ENCODE measurements at places on chromosomes 5 and 9. TPM values are rescaled to one million over a fixed set of nuclear protein-coding genes. Genes with fewer than 3 reads are reported as not detected.
A peak's percentile ranks its signal among the peaks of the same experiment; 100 is the strongest.

The TRIM7 gene
- total RNA-seq: 0.72 TPM

The STK10 gene
- total RNA-seq: 533 TPM

The CSF1R gene
- not detected for total RNA-seq

DNA sequence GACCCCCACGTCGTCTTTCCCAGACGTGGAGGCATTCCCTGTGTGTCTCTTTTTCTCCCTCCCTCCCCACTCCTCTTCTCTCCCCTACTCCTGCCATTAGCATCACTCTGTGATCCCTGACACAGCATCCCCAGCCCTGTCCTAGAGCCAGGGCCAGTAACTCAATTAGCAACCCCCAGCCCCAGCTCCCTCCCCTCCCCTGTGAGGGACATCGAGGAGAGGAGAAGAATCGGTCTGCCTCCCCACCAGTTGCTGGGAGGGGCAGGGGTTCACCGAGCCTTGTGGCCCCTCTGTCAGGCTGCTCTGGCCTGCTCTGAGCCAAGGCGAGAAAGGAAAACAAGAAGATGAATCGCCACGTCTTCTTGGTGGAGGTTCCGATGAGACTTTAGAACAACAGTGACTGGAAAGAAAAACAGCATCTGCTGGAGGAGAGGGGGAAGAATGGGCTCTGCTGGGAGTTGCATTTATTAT is 123.1 kb downstream of the PAPPA start:
- DNase-seq: no peak

GRCh38 chr5:139984816-139985215 is 58.3 kb downstream of the NRG2 start:
- DNase-seq: no peak

- DNase-seq: no peak
These were observed 394.4 kb upstream of the ZNF608 start for GRCh38 chr5:125140855-125141254.

DNA sequence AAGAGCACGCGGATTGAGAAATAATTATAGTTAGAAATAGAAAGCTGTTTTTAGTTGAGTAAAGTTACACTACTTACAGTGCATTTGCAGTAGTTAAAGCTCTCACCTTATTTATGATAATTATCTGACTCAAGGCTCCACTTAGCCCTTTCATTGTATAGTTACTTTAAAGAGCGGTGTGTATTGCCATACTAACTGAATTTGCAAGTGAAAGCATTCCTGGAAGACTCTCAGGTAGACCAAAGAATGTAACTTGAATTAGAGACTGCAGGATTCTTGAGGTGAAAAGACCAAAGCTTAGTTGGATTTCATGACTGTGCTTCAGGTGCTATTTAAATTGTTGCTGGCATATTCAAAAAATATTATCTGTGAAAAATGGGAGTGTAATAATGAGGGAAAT is 4.2 kb upstream of the RASA1 start:
- DNase-seq: no peak

DNA sequence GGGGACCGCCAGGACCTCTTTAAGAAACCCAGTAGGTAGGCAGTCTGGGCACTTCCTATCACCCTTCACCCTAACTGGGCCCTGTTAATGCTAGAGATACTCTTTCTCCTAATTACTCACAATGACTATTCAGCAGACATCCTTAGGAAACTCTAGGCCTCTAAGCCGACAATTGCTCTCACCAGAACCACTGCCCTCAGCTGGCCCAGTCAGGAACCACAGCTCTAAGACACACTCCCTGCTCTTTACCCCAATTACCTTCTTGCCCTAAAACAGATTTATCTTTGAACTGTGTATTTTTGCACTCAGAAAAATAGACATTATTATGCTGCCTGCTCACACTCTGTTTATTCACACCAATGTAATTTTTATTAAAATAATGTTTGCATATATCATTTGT is 432.6 kb upstream of the SLC30A5 start:
- DNase-seq: peak; percentile 18

- no peak for DNase-seq
These were observed 15.1 kb downstream of the TCF7 start for GRCh38 chr5:134129411-134130238.

Data from CD4-positive, CD25-positive, alpha-beta regulatory T cell (primary cell).